ENCODE measurements at places on chromosomes 4 and X.

DNA sequence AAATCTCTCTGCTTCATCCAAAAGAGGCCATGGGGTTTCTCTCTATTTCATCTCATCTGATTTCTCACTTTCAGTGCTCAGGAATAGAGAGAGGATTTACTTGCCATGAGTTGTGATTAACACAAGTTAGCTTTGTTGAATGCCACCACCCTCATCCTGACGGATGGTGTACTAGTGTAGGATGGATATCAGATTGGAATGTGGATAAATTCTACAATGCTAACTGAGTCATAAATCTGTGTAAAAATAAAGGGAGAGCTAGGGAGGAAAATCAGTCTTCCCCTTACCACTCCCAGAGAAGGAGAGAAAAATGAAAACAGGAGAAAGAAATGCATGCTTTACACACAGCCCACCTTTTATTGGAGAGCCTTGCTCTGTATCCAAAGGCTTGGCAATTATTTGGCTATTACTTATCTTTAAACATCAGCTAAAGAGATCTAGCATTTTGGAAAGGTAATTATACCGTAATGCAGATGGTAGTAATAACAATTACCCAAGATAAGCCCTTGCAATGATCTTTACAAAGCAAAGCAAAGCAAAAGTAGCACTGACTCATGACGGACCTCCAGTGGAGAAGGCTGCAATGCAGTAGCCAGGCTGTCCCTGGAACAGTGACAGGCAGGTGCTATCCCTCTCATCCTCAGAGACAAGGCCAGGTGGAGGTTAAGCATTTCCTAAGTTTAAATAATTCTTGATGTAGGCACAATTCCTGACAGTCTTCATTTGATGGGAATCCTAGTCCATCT lies 306.3 kb upstream of the PPARGC1A start:
- no peak for DNase-seq

GRCh38 chrX:64330284-64330683 lies 65.0 kb downstream of the MTMR8 start:
- DNase-seq = no peak

- no peak for DNase-seq
Measured at GRCh38 chr4:7747062-7747385, 192.6 kb downstream of the AFAP1 start.

DNA sequence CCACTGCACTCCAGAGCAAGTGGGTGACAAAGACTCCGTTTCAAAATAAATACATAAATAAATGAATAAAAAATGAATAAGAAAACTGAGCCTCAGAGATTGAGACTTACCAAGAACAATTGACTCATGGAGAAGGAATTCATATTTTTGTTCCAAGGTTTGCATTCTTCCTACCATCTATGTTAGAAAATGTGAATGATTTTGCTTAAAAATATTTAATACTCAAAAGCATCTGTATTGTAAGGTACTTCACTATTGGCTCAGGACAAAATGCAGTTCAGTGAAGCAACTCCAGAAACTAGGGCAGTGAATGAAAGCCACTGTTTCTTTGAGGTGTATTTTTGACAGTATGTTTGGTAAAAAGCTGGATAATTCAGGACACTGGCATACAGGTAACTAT lies 54.1 kb downstream of the XAGE2 start:
- DNase-seq = no peak

- no peak for DNase-seq
Measured at GRCh38 chr4:143352720-143353119, 16.0 kb downstream of the GAB1 start.

GRCh38 chrX:121886557-121886956 lies 839.1 kb downstream of the GLUD2 start:
- no peak for DNase-seq

GRCh38 chr4:138851391-138852335 lies 163.9 kb upstream of the NOCT start:
- DNase-seq = no peak

DNA sequence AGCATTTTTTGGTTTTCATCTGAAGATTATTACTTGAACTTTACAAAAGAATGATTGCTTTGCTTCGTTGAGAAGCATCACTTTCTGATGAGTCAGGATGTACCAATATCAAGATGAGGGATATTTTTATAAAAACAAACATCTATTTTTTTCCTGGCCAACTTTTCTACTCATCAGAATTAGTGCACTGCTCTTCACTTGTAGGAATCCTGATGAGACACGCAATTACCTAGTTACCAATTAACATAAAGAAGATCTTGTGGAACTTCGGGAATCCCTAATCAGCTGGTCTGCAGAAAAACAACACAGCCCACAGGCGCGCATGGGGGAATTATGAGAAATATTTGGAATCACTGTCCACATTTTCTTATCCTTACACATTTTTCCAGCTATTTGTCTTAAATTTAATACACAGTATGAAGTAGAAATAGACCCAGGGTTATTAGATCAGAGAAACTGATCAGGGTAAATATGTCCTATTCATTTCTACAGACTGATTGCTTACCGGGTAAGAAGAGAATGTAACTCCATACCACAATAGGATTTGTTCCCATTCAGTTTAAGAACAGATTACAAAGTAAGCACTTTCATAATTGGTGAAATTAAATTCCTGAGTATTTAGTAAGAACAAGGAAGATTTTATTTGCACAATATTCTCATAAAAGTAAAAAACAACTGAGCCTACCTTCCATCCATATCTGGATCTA lies 50.9 kb downstream of the MFAP3L start:
- no peak for DNase-seq

GRCh38 chr4:126708716-126709115 lies 924.0 kb upstream of the INTU start:
- no peak for DNase-seq

DNA sequence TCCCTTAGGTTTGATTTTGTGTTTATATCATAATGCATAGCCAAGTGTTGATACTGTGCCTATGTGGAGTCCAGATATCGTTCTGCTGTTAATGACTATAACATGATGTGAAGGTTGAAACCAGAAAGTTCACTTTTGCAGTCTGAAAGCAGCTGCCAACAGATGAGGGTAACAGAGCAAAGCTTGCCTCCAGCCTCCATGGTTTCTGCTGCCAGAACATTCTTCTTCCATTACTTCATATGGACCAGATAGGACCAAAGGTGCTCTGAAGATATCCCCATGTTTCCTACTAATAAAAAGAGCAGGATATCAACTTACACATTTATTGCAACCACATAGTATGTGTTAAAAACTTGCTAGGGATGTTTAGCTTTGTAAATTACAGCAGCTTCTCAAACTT lies 394.1 kb downstream of the SPRY1 start:
- no peak for DNase-seq

GRCh38 chr4:17794730-17795129 lies 13.3 kb upstream of the FAM184B start:
- no peak for DNase-seq

GRCh38 chr4:16659079-16659478 lies 239.4 kb downstream of the LDB2 start:
- no peak for DNase-seq

DNA sequence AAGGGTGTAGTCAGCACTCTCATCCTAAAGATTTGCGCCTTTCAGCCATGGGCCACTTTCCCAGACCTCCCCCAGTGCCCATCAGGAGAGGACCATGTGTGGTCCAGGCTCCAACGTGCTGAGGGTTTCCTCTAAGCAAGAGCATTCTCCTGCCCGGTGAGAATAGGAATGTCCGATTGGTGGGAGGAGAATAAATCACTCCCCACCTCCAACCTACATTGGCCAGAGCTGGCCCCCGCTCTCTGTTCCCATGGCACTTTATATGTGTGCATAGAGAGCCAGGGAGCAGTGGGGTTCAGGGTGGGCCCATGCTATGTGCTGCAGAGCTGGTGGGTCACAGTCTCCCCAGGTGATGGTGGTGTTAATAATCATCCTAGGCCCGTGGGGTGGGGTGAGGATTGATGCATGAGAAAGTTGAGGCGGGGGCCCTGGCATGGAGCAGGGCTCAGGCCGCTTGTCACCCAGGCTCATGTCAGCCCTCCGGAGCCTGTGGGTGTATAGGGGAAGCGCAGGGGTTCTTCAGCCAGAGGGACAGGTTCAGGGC lies 6.8 kb upstream of the SORCS2 start:
- DNase-seq = no peak

- no peak for DNase-seq
Measured at GRCh38 chrX:34810364-34810763, 132.2 kb upstream of the FAM47B start.
